ENCODE measurements at places on chromosomes 2 and 18. TPM values are rescaled to one million over a fixed set of nuclear protein-coding genes. Genes with fewer than 3 reads are reported as not detected.

The THSD7B gene
- not detected for total RNA-seq

The UCN gene
- total RNA-seq, result 1.1 TPM

DNA sequence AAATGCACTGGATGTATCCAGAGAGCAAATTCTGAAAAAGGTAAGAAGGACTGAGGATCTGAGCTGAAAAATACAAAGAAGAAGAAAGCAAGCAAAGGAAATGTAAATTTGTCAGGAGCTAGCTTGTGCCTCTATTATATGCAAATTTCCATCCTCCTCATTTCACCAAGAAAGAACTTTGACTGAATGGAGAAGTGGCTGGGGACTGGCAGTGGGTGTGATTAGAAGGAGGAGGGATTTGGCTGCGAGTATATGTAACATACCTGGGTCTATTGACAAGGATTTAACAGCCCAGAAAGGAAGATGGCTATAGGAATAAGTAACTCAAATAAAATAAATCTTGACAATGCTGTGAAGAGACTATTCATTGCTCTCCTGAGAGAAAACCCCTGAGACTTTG, 19.4 kb upstream of the RIT2 start:
- DNase-seq, result no peak

- no peak for DNase-seq
Observed at GRCh38 chr2:184596819-184597411, 1.4 kb upstream of the ZNF804A start.

- DNase-seq, result no peak
Observed at GRCh38 chr2:2174956-2175355, 156.1 kb downstream of the MYT1L start.

The PPIL3 gene
- 30.2 TPM for total RNA-seq

DNA sequence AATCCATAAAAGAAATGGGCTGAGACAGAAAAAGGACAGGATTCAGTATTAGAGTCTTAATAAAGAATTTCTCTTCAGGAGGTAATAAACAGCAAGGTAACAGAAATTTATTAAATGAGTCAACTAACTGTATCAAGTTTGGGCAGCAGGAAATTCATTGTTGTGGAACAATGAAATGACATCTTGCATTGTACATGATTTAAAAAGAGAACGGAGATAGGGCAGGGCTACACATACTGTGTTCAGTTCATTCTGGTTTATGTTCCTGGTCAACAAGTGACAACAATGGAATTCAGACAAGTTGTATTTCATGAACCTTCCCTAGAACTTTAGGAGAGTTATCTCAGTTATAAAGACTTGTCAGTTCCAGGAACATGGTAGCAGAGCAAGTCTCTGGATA, 961.3 kb downstream of the SOCS6 start:
- DNase-seq, result no peak

Measured in activated T-cell treated with anti-CD3 and anti-CD28 coated beads, Interleukin-2, amount 50 U/mL, for 4 hours (primary cell).